GOT3 (cell line): ENCODE measurements at places on chromosomes 1 and 21.

GRCh38 chr1:211114446-211114845 lies 19.5 kb downstream of the KCNH1 start:
- DNase-seq = no peak

DNA sequence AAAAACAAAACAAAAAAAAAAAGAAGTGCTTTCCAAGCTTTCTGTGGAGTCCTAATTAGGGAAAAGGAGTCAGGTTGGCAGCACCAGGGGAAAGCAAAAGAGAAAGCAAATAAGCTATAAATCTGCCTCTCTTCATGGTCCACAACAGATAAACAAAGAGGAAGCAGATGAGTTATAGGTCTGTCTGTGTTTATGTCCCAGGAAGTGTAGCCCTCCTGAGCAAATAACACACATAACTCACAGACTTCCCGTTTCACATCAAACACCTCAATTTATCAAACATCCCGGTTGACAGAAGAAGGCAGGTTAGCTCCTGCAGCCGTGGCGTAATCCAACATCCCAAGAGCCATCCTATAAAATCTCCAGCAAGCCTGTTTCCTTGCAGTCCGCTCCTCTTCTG lies 5.6 kb upstream of the SLC2A5 start:
- DNase-seq = no peak

GRCh38 chr1:194919146-194919545 lies 1689.1 kb downstream of the KCNT2 start:
- DNase-seq = no peak

GRCh38 chr1:52899445-52899894 lies 22.1 kb downstream of the ECHDC2 start:
- DNase-seq = no peak

DNA sequence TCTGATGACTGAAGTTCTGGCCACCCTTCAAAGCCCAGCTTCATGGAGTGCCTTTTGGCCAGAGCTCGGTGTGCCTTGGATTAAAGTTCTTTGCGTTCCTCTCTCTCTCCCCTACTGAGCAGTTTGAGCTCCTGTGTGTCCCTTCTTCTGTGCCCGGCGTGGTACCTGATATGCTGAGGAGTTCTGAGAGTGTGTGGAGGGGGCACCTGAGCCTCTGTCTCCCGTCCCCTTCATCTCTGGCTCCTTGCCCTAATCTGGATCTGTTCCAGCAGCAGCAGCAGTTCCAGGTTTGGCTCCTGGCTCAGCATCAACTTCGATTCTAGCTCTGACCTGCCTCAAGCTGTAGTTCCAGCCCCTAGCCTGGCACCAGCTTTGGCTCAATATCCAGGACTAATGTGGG lies 25.1 kb upstream of the MYCL start:
- no peak for DNase-seq

- no peak for DNase-seq
Measured at GRCh38 chr1:222781251-222781650, 33.6 kb upstream of the DISP1 start.

GRCh38 chr21:46081862-46082712 lies 15.8 kb upstream of the COL6A2 start:
- no peak for DNase-seq

GRCh38 chr1:25538191-25538767 lies 5.1 kb upstream of the LDLRAP1 start:
- no peak for DNase-seq

DNA sequence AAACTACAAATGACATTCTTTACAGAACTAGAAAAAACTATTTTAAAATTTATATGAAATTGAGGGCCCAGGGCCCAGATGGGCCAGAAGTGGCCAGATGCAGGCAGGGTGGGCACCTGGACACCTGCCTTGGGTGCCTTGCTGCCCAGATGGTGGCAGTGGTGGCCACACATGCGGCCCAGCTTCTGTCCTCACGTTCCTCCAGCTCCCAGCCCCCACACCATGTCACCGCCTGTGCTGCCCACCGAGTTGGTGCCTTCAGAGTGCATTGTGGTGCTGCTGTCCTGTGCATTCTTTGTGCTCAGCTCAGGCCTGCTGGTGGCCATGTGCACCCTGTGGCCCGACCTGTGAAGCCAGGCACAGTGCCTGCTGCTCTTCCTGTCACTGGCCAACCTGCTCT lies 216.8 kb upstream of the CXADR start:
- no peak for DNase-seq

DNA sequence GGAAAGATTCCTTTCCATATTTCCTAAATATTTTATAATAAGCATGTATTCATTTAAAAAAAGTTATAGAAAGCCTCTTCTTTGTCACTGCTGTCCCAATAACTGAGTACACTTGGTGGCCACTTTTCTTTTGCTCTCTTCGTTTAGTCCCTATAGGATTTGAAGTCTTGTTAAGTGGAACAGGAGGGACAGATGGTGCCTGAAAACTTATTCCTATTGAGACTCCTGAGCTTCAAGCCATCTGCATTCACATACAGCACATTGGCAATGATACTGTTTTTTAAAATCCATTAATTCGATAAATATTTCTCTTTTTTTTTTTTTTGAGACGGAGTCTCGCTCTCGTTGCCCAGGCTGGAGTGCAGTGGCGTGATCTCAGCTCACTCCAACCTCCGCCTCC lies 2.0 kb upstream of the ZBTB40 start:
- DNase-seq = no peak

GRCh38 chr1:200336901-200337391 lies 72.9 kb downstream of the ZNF281 start:
- DNase-seq = no peak

- no peak for DNase-seq
Measured at GRCh38 chr1:13546791-13547190, 33.0 kb upstream of the LRRC38 start.

- DNase-seq = no peak
Measured at GRCh38 chr1:239237912-239238311, 148.5 kb upstream of the CHRM3 start.
